ENCODE measurements at places on chromosomes 2 and 18. TPM values are rescaled to one million over a fixed set of nuclear protein-coding genes. Genes with fewer than 3 reads are reported as not detected.

The TMEM200C gene
- total RNA-seq, result 8.3 TPM

The ADGRF3 gene
- 0.75 TPM for total RNA-seq

- DNase-seq, result no peak
Measured at GRCh38 chr2:159891917-159892730, 94.1 kb upstream of the CD302 start.

DNA sequence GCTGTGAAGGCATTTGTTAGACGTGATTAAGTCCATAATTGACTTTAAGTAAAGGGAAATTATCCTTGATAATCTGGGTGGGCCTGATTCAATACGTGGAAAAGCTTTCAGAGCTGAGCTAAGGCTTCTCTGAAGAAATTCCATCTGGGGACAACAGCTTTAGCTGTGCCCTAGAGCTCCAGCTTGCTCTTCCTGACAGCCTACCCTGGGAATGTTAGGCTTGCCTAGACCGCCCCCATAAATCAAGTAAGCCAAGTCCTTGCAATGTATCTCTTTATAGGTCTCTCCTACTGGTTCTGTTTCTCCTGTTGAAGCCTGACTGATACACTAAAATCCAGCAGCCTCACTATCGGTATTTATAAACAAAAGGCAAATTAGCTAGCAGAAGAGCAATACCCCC, 160.0 kb downstream of the STK39 start:
- DNase-seq, result no peak

DNA sequence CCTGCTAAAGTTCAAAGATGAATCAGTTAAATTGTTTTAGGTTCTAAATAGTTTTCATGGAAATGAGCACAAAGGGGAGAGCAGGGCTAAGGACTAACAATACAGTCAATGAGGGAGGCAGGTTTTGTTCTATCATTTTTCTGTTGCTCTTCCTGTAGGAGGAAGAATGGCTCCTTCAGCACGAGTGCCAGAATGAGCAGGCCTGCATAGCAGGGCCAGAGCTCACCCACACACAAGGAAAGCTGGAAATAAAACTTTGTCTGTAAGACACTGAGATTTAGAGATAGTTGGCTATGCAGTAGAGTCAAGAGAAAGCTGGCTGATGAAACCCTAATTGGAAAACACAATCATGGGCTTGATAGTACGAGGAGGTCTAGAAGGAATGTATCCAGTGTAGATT, 313.3 kb downstream of the MBD2 start:
- no peak for DNase-seq

- DNase-seq, result no peak
Measured at GRCh38 chr2:170714381-170715061, 616 bp upstream of the SP5 start.
